ENCODE measurements at places on chromosomes 5 and 9.

DNA sequence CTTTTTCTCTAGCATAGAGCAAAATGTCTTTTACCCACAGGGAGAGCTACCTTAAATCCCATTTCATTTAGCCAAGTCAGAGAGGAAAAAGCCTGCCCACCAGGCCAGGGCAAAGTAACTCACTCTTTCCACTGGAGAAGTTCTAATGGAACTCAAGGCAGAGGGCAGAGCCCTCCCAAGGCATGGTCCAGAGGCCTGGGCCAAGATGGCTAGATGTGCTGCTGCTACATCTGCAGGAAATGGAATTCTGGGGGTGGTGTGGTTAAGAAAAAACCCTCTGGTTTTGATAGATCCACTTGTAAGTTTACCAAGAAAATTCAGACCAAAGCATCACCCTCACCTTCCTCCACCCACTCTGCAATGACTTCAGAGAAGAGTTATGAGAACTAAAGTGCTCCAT is 37.3 kb downstream of the CSF2 start:
- DNase-seq = no peak

DNA sequence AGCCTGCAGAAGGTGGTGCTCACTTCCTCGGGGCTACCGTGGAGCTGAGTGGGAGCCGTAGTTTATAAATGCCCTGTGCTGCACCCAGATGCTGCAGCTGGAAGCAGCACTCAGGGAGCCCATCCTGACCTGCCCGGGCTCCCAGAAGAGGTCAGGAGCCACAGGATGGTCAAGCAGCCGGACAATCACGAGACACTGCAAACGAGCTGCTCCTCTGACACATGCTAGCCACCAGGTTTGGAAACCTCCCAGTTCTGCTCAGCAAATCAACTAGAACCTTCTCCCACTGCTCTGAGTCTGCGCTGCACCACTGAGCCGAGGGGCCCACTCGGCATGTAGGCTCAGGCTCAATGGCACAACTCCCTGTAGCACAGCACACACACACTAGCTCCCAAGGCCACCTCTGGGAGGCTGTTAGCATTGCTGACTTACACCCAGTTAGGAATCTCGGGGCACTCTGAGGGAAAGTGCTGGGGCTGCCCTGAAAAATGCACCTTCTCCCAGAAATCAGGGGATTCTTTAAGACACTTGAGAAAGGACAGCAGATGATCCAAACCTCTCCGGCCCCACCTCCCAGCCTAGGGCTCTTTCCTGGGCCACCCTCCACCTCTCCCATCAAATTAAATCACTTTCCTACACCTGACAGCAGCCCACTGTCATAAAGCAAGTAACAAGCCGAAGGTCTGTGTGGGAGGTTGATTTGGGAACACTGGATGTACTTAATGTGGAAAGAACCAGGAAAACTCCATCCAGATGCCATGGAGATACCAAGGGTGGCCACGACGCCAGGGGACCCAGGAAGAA is 59.1 kb downstream of the PSMB7 start:
- DNase-seq = no peak

GRCh38 chr9:38090170-38090569 is 21.1 kb upstream of the SHB start:
- no peak for DNase-seq

DNA sequence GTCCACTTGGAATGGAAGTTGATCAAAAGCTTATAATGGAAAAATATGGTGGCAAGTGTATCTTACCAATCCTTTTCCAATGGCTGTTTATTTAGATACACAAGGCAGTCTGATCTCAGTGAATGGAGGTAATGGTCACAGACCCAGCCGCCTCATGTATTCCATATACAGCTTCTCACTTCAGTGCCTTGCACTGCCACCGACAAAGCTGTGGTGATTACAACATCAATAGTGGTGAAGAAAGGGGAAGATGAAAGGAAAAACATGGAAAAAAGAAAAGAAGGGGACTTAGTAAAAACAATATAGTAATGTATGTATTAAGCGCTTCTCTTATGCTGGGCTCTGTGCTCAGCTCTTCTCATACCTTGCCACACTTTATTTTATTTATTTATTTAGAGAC is 297.3 kb upstream of the RASA1 start:
- no peak for DNase-seq

DNA sequence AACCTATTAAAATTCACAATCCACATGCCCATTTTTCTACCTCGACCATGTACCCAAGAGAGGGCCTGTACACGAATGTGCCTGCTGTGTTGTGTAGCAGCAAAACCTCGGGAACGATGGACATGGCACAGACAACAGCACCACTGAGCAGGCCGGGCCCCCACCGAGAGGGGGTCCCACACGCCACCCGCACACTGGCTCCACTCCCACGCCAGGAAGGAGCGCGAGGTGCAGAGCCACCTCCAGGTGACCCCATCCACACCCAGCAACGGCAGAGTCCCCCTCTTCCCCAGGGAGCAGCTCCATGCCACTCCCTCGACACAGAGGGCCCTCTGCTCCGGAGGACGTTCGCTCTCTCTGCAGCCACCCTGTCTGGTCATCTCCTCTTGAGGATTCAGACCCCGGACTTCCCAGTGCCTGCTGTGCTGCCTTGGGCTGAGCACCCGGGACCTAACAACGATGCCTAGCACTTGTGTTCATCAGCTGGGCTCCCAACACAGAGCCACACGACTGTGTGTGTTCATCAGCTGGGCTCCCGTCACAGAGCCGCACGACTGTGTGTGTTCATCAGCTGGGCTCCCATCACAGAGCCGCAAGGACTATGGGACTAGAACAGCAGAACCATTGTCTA is 25.3 kb upstream of the ADAMTS2 start:
- no peak for DNase-seq

GRCh38 chr9:28410411-28410810 is 837.1 kb upstream of the C9orf72 start:
- no peak for DNase-seq

GRCh38 chr9:120689860-120690259 is 24.4 kb downstream of the MEGF9 start:
- no peak for DNase-seq

DNA sequence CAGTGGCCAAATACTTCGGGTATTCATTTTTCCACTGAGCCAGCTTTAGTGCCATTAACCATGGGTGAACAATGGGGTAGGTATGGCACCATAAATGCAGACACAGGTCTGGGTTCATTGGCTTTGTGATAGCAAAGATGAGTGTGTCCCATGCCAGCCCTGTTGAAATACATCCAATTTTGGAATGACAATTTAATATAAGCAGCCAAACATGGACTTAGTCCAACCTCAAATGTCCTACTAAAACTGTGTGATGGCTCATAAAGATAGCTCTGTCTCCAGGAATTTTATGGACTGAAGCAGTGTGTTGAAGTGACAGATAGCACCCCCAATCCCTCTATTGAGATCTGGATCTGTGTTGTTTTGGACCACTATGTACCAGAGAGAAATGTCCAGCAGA is 514.9 kb downstream of the RASEF start:
- no peak for DNase-seq

- DNase-seq = no peak
Measured at GRCh38 chr9:37377688-37378612, 44.5 kb upstream of the GRHPR start.

DNA sequence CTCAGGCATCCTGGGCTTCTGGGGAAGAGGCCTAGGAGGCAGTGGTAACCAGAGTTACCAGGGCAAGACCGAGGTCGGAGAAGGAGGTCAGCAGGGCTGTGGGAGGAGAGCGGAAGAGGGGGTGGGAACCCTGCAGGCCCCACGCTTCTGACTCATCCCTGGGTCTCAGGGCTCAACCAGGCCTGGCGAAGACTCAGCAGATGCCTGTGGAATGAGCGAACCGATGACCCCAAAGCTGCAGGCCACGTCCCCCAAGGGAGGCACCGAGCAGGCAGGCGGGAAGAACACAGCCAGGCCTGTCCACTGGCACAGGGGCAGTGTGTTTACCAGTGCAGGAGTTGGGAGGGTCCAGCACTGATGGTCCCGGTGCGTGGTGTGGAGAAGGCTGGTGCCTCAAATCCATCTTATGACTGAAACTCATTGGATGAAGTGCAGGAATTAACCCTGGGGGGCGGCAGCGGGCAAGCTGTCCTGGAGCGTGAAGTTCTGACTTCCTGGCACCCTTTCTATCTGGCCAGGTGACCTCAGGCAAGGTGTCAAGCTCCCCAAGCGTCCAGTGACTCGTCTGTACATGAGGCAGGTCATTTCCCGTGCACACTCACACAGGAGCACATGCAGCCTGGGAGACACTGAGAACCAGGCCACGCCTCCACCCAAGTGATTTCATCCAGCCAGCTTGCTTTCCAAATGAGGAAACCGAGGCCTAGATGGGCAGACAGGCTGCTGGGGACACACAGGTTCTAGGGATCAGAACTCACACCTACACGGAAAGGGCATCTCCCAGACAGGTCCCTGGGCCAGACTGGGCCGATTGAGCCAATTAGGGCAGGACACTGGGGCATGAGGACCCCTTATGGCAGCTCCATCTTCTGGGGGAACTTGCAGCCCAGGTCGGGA is 69.1 kb downstream of the ADAMTS2 start:
- DNase-seq = no peak

DNA sequence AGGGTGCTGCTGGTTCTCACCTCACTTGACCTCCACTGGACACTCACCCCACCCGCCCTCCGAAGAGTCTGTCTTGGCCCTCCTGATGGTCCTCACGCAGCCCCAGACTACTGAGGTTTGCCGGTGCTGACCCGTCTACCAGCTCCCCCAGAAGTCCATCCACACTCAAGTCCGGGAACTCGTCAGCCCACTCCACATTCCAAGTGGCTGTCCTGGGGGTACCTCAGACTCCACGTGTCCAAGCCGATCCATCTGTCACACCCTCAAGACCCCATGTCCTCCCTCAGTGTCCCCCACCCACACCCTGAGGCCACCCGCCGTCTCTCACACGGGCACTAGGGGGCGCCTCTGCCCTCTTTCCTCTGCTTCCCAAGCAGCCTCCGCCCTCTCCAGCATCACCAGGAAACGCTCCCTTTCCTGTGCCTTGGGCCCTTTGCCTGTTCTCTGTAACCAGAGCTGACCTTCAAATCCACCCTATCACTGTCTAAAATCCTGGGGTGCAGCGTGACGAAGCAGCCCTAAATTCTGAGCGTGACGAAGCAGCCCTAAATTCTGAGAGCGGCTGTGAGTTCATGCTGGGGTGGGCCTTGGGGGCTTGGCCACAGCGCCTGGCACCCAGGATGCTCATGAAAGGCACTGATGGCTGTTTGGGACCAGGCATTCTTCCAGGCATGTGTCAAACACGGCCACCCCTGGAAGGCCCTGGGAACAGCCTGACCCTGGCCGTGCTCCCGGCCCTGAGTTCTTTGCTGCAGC is 95.7 kb downstream of the KCNT1 start:
- DNase-seq = no peak

DNA sequence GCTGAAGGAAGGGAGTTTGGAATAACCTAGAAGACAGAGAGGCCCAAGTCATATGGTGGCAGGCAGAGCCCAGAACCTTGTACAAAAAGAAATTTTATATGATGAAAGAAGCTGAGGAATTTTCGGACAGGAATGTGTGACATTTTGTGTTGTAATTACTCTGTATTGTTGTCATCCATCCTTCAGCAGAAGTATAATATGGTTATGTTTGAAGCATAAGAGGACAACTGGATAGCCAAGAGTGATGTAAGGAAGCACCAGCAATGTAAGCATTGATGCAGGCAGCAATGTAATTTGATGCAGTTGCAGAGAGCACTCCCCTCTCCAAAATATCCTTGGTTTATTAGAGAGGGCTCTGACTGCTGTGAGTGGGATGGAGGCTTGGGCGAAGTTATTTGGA is 19.1 kb upstream of the SNX2 start:
- no peak for DNase-seq

DNA sequence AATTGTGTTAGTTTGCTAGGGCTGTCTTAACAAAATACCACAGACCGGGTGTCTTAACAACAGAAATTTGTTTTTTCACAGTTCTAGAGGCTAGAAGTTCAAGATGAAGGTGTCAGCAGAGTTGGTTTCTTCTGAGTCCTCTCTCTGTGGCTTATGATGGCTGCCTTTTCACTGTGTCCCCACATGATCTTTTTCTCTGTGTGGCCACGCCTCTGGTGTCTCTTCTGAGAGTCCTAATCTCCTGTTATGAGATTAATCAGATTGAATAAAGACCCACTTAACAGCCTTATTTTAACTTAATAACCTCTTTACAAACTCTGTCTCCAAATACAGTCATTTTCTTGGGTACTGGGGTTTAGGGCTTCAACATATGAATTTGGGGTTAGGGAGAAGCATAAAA is 561.1 kb downstream of the NR2F1-AS1 start:
- no peak for DNase-seq

DNA sequence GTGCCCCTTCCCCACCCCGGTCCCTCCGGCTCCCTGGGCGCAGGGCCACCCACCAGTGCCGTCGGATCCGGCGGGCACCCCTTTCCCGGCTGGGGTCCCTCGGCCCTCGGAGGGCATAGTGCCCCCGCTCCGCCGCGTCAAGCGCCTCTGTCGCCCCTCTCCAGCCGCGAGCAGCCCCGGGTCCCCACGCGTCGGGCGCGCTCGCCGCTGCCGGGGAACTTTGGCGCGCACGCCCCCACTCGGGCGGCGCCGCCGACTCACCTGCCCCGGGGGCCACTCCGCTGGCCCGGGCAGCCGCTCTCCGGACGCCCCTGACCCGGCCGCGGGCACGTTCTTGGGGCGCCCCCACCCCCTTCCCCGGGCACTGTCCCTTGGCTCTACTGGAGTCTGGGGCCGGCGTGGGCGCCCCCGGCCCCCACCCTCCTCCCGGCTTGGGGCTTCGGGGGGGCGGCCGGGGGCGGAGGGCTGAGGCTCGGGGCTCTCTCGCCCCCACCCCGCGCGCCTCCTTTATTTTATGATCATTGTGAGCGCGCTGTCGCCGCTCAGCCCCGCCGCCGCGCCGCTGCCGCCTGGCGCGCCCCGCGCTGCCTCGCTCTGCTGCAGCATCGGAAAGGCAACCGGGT is 1.1 kb upstream of the FAM78A start:
- no peak for DNase-seq

DNA sequence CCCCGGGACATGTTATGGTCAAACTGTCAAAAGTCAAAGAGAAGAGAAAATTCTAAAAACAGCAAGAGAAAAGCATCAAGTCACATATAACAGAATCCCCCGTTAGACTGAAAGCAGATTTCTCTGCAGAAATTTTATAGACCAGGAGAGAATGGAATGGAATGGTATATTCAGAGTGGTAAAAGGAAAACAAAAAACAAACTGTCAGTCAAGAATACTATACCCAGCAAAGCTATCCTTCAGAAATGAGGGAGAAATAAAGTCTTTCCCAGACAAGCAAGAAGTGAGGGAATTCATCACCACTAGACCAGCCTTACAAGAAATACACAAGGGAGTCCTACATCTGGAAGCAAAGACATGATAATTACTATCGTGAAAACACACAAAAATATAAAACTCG is 208.0 kb downstream of the CACNA1B start:
- DNase-seq = no peak

DNA sequence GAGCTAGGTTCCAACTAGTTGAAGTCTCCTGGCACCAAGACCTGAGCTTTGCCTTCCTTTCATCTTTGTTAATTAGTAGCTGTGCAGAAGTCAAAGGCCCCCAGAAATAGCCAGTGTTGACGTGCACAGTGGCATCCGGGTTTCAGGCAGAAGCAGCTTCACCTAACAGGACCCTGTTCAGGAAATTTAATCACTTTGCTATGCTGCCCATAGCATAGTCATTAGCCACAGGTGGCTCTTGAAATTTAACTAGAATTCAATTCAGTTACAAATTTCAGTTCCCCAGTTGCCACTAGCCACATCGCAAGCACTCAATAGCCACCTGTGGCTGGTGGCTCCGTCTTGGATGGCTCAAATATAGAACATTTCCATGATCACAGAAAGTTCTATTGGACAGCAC is 179.1 kb downstream of the GOLPH3 start:
- DNase-seq = no peak

Data from T-cell (primary cell).